ENCODE measurements at places on chromosomes 16 and 17.

GRCh38 chr17:75318211-75318610 lies 29.0 kb upstream of the SLC25A19 start:
- DNase-seq = no peak

DNA sequence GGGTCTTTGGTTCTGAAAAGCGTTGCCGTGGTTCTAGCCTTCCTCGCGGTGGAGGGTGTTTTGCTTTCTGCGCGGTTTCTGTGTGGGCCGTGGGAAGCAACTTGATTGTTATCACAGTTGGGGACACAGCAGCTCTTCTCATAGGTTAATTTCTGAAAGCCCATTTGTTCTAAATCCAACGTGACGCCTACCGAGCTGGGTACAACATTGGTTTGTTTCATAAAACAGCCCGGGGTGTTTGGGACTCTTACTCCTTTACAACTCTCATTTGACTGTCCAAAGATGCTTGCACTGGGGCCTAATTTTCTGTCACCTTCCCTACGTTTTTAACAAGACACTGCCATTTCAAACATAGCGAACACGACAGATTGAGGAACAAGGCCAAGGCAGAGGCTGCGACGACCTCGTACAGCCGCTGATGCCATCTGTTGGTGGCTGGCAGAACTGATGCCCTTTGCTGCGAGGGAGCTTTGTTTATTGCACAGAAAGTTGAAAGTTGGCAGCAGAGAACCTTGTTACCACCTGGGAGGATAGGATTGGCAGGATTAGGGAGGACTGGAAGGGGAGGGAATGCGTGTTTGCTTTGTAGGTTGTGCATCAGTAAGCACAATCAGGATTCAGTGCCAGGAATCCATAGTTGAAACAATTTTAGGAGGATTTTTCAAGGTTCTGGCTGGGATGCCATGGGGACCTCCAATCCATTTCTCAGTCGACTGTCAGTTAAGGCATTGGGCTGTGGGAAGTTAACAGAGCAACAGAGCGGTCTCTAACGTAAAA lies 98.3 kb downstream of the PITPNC1 start:
- peak; percentile 88 for DNase-seq

GRCh38 chr16:12171206-12171605 lies 194.7 kb downstream of the SNX29 start:
- DNase-seq = no peak

- DNase-seq = no peak
Observed at GRCh38 chr17:18361837-18362697, 1.3 kb downstream of the SHMT1 start.

DNA sequence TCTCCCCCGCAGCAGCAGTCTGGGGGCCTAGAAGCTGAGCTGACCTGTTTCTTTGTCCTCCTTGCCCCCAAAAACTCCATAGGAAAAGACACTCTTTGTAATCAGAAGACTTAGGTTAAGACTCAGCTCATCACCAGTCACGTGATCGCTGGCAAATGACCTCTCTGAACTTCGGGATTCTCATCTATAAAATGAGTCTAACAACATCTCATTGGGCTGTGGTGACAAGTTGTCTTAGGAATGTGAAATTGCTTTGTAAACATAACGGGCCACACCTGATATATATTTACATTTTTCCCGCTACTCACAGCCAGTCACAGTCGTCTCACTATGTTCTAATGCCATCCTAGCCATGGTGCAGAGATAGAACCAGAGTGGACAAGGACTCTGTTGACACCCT lies 86.0 kb upstream of the LHX1 start:
- DNase-seq = no peak

GRCh38 chr17:63345611-63346010 lies 100.5 kb downstream of the CYB561 start:
- DNase-seq = no peak

DNA sequence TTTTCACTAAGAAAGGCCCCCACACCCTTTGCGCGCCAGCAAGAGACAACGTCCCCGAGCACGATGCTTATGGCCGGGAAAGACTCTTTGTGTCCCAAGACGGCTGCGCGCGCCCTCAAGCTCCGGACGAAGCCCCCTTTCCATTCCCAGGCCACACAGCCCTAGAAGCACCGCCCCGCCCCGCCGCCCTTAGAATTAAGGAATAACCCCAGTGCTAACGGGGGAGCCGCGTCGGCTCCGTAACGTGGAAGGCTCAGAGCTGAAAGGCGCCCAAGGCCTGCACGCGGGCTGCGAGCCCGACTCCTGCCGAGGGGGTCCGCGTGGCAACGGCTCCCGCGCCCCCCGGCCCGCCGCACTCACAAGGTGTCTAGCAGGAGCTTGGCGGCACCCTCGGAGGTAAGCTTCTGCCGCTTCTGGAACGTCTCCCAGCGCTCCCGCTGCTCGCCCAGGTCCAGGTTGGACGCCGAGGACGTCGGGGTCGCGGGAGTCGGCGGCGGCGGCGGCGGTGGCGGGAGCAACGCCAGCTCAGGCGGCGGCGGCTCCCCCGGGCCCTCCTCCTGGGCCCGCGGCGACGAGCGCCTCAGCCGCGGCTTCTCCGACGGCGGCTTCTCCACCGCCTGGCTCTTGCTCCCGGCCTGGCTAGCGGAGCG lies 477 bp downstream of the CENPV start:
- peak; percentile 24 for DNase-seq

DNA sequence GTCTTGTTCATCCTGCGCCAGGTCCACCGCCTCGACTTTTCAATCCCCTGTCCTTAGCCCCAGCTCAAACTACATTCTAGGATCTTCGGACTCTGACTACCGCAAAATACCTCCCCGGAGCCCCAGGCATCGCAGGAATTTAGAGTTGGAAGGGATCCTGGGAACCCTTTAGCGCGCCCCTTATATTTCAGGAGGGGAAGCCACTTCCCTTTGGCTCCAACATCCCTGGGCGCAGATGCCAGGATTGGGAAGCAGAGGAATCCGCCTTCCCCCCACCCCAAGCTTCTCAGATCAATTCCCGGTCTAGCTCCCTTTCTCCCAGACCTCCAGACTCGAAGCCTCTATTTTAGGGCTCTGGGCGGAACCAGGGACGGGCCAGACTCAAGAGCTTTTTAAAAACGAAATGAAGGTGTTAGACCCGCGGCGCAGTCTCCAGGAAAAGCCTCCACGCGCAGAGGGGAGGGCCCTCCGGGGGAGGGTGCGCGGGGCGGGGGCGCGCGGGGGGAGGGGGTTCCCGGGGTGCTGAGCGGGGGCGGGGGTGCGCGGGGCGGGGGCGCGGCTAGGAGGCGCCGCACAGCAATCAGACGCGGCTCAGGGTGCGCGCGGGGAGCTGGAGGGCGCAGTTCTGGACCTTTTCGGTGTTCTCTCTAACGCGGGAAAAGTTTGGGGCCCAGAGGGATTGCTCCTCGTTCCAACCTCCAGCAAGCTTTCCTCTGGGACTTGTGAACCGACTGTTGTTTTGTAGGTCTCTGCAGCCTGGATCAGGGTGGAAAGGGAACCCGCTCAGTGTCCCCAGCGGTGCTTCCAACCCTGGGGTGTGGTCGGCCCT lies 1.6 kb downstream of the AHSP start:
- no peak for DNase-seq

GRCh38 chr17:1011760-1012735 lies 15.1 kb downstream of the TIMM22 start:
- DNase-seq = no peak

DNA sequence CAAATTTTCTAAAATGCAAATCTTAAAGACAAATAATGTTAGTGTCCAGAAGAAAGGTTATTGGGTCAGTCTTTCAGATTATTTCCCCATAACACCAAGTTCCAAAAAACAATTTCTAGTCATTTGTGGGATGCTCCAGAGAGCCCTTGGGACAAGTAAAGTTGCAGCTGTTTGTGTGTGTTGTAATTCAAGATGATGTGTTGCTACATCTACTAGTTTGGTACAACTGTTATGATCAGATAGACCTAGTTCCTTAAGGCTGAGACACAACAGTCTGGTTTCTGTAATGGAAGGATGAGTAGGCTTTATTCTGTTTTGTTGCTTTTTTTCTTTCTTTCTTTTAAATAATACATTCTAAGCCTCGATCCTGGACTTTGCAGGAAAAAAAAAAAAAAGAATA lies 41.9 kb downstream of the PIGL start:
- DNase-seq = no peak

DNA sequence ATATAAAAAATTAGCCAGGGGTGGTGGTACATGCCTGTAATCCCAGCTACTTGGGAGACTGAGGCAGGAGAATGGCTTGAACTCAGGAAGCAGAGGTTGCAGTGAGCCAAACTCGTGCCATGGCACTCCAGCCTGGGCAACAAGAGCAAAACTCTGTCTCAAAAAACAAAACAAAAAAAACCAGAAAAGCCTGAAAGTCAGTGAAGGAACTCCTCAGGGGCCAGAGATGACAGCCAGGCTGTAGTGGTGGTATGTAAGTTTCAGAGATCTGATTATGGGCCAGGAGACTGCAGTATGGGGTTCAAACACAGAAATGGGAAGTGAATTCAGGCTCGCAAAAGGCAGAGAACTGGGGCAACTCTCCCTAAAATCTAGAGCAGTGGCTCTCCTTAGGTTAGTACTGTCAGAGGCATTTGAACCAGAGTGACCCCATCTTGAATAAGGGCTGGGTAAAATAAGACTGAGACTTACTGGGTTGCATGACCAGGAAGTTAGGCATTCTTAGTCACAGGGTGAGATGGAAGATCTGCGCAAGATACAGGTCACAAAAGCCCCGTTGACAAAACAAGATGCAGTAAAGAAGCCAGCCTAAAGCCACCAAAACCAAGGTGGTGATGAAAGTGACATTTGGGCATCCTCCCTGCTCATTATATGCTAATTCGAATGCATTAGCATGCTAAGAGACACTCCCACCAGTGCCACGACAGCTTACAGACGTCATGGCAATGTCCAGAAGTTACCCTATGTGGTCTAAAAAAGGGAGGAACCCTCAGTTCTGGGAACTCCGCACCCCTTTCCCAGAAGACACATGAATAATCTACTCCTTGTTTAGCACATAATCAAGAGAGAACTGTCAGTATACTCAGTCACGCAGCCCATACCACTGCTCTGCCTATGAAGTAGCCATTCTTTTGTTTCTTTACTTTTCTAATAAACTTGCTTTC lies 120.2 kb upstream of the XYLT1 start:
- peak; percentile 44 for DNase-seq

DNA sequence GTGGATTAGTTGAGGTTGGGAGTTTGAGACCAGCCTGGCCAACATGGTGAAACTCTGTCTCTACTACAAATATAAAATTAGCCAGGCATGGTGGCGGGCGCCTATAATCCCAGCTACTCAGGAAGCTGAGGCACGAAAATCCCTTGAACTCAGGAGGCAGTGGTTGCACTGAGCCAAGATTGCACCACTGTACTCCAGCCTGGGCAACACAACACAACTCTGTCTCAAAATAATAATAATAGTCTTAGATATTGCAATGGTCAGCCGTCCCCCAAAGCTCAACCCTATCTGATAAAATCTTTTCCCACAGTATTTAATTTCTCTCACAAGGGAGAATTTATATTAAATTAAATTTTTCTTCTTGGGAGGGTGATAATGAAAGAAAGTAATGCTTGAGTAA lies 169.6 kb downstream of the XYLT1 start:
- no peak for DNase-seq

GRCh38 chr16:59591480-59591879 lies 857.4 kb upstream of the GOT2 start:
- no peak for DNase-seq

- DNase-seq = no peak
Observed at GRCh38 chr17:7509937-7510336, 25.8 kb downstream of the POLR2A start.

DNA sequence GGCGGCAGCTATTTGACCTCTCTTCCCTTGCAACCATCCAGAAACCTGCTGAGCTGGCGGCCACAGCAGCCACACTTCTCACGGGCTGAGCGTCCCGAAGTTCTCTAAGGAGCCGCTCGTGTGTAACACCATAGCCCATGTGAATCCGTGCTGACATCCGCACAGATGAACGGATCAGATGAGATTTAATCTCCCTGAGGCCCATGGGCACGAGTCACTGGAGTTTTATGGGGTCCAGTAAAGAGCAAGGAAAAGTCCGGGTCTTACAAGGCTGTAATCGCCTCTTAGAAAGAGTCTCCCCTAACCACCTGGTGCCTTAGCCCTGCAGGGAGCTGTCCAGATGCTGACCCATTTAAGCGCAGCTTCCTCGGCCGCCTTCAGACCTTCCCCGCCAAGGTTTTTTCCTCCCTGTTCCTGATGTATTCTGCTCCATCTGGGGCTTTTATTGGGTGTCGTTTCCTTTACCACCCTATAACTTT lies 5.5 kb upstream of the CACNG5 start:
- peak; percentile 29 for DNase-seq

DNA sequence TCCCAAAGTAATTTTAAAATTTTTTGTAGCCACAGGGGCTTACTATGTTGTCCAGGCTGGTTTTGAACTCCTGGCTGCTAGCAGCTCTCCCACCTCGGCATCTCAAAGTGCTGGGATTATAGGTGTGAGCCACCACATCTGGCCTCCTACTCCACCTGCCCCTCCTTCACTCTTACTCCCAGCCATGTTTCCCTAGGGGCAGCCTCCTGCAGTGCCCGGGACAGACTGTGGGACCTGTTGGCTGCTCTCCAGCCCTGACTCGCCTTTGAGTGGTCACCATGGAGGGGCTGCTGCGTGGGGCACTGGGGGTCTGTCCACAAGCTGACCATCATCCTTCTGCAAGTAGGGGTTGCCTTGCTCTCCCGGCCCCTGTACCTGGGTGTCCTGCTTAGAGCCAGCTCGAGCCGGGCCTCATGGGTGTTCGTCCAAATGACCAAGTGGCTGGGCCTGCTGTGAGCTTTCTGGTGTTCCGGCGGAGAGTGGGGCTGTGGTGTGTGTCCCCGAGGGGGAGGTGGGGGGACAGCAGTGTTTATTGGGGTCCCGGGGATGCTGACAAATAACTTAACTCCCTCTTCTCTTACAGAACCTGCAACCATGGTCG lies 16.6 kb downstream of the SPIRE2 start:
- no peak for DNase-seq

DNA sequence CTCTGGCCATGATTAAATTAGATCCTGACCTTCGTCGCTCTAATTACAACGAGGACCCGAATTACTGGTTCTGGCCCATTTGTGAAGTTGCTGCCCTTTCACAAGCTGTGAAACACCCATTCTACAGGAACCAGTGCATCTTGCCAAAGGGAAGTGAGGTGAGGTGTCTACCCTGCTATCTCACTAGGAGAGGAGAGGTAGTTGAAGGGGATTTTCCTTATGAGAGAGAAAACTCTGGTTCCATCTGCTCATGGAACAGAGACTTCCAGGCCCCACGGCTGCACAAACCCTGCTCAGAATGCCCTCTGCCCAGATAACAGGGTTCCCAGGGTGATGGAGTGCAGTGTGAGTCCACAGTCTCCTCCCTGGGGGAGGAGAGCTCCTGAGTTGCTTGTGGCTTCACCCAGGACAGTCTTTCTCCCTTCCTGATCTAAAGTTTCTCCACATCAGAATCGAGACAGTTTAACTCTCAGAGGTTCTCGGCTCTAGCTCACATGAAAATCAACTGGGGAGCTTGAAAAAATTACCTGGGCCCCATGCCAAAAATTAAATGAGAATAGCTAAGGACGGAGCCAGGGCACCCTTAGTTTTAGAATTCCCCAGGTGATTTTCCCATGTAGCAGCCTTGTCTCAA lies 7.8 kb upstream of the SSTR2 start:
- no peak for DNase-seq

All from activated CD4-positive, alpha-beta T cell treated with anti-CD3 and anti-CD28 coated beads, Interleukin-2, amount 10 ng/mL, durations not matched to agents 7 days and 5 days (primary cell).